T-cell (primary cell): ENCODE measurements at places on chromosomes 12 and 14. TPM values are rescaled to one million over a fixed set of nuclear protein-coding genes. Genes with fewer than 3 reads are reported as not detected.

GRCh38 chr12:49288412-49288853 lies 6.5 kb upstream of the PRPH start:
- DNase-seq = peak; percentile 53

GRCh38 chr14:100592972-100593371 lies 5.8 kb upstream of the BEGAIN start:
- no peak for DNase-seq

DNA sequence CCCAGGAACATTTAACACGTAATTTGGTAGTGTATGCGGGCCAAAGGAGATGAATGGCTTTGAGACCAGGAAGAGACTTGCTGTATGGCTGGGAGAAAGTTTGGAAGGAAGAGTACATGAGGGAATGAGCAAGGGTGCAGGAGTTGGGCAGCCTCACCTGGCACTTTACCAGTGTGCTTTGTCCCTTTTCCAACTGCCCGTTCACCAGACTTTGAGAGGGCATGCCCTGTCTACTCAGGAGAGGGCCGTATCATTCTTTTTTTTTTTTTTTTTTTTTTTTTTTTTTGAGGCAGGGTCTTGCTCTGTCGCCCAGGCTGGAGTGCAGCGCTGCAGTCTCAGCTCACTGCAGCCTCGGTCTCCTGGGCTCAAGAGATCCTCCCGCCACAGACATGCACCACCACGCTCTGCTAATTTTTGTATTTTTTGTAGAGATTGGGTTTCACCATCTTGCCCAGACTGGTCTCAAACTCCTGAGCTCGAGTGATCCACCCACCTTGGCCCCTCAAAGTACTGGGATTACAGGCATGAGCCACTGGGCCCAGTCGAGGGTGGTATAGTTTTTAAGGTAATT lies 6.5 kb downstream of the DYNC1H1 start:
- DNase-seq = no peak

The TAS2R14 gene
- 3.5 TPM for total RNA-seq
